RCC 7860 (cell line): ENCODE measurements at places on chromosomes 7 and 10.

GRCh38 chr7:7944619-7945282 is 23.8 kb upstream of the GLCCI1 start:
- DNase-seq = no peak

DNA sequence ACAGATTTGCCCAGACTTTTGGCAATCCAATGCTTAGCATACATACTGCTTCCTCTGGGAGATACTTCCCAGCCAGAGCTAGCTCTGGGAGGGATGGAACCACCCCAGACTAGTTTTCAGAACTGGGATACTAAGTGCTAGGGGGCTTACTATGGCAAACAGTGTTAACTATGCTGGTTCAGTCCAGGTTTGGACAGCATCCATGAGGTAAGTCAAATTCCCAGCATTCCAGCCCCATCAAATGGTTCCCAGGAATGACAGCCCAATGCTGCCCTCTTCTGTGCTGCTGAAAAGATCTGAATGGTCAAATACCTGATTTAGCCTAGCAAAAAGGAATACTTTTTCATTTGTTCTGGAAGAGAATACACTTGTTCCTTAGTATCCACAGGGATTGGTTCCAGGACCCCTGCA is 141.7 kb upstream of the CCDC6 start:
- no peak for DNase-seq

DNA sequence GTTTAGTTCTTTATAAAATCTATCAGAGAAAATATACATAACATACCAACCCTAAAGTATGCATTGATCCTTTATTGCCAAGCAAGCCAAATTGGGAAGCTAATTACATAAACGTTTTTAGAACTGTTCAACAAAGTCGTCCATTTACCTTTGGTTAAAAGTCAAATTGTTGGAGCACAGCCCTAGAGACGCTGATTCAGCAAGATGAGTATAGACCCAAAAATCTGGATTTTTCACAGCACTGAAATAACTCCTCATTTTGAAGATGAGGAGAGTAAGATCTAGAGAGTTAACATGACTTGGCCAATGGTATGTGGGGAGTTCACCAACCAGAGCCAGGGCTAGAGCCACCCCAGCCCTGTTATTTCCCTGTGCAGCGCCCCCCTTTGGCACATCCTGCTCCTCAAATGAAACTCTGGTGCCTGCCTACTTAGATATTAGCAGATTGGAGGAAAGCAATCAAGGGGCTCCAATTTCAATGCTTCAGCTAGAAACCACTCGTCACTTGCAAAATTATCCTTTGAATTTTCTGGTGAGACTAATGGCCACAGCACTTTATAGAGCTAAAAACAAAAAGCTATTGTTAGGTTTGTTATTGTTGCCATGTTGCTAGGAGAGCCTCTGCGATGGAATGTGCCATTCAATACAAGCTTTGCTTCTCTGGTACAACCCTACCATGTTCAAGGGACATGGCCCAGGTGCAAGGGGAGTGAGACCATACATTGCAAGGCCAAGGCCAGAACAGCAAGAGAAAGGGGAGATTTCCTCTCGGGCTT is 132.6 kb upstream of the ZEB1 start:
- no peak for DNase-seq

- no peak for DNase-seq
Measured at GRCh38 chr7:157409149-157409752, 72.4 kb downstream of the DNAJB6 start.

DNA sequence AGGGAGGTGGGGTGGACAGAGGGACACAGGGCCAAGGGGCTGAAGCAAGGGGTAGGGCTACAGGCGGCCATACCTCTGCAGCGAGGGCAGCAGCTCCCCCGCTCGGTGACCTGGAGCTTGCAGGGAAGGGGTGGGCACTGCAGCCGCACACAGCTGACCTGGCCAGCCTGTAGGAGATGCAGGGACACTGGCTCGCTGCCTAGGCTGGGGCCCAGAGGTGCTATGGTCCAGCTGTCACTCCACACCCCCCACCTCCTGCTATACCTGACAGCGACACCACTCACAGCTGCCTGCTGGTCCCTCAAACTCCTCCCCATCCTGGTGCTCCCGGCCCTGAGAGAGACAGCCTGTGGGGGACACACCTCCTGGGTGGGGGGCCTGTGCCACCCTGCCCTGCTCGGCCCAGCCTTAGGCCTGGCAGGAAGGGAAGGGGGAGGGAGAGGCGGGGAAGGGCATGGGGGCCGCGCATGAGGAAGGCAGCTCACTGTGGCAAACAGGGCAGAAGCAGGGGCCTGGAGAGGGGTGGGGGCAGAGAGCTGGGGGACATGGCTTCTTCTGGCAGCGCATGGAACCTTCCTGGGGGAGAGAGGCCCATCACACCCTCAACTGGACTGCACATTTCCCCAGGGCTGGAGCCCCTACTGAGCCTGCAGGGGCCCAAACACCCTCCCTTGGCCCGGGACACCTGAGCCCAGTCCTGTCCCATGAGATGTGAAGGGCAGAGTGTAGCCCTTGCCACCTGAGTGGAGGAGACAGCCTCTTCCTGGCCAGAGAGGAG is 23.9 kb downstream of the ATP6V1F start:
- no peak for DNase-seq

DNA sequence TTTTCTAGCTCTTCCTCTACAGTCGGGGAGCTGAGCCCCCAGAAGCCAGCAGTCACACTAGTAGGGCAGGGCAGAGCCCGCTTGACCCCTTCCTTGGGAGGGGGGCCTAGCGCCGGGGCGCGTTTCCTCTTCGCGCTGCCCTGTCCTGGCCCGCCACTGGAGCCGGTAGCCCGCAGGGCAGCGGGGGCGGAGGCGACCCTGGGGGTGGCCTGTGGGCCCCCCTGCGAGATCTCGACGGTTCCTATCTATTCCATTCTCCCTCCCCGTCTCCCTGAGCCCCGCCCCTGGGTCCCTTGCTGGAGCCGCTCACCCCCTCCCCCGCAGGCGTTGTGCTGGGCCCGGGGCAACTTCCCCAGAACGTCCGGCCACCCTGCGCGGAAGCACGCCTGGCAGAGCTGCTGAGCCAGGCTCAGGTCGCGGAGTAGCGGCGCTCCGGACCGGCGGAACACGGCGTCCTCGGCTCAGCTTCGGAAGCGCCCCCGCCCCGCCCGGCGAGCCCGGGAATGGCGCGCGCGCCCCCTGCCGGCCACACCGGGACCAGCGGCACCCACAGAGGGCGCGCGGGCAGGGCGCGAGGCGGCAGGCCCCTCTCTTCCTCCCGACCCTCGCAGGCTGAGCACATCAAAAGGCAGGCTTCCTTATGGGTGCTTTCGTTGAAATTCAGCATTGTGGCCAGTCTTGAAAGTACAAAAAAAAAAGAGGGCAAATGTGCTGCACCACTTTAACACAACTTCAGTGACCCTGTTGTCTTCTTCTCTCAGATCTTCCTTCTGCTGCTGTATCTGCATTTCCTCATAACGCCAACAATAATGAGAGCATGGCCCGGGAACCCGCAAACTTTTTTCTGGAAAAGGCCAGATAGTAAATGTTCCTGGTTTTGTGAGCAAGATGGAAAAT is 327.6 kb downstream of the TNS3 start:
- DNase-seq = peak; percentile 75

DNA sequence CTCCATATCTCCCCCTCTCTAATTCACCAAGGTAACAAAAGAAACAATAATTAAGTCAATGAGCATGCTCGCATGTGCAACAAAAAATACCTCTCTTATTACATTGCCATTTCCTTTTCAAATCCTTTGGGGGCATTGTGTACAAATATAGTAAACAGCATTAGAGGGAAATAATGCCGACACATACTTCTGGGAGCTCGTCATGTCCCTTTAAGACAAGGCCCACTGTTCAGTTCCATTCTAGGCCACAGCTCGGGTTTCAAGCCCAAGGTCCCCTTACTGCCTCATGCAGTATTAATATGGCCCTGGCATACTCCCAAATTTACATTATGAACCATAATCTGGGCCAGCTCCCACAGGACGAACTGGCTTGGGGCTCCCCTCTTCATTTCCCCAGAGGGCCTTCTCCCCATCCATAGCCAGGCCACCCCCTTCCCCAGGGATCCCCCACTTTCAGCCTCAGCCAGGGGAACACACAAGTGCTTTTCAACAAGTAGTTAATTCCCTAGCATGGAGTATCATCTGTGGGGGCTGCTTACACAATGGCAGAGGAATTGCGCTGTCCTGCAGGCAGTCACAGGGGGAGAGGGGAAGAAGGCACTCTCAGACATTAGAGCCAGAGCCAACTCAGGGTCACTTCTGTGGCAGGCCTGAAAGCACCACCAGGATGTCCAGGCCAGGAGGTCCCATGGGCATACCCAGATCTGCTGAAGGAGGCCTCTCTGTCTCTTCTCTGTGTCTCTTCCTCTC is 110.6 kb downstream of the KCNMA1 start:
- no peak for DNase-seq

- no peak for DNase-seq
Measured at GRCh38 chr10:102923601-102924000, 5.5 kb downstream of the CNNM2 start.

- no peak for DNase-seq
Measured at GRCh38 chr7:21944616-21945453, 864 bp downstream of the CDCA7L start.

- DNase-seq = peak; percentile 29
Measured at GRCh38 chr10:30219971-30220751, 128.9 kb downstream of the MTPAP start.

- DNase-seq = no peak
Measured at GRCh38 chr10:30704026-30704600, 74.6 kb upstream of the LYZL2 start.

DNA sequence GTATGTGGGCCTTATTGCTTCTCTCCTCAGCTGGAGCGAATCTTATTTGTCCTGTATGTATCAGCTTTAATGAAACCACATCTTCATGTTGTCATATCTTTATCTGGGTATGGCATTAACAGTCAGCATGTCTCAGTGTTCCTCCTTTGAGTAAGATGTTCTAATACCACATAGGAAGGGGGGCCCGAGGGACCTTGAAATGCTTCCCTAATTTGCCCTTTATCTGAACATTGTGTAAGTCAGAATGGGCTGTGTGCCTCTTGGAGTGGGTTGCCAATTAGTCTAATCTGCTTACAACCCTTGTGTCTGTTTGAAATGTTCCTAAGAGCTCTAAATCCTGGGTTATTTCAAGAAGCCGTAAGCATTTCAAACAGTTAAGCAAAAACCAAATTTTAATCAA is 623.8 kb downstream of the SUGCT start:
- no peak for DNase-seq

DNA sequence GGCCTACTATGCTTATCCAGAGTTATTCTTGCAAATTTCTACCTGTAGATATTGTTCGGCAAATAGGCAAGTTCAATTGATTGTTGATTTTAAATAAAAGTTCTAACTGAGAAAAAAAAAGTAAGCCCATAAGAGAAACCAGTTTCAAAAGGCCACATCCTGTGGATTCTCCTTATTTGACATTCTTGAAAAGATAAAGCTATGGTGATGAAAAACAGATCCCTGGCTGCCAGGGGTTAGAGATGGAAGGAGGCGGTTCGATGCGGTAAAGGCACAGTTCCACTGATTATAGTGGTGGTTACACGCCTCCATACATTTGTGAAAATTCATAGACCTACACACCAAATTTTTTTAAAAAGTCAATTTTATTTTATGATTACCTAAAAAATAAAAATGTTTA is 347.8 kb downstream of the KCNMA1 start:
- no peak for DNase-seq

DNA sequence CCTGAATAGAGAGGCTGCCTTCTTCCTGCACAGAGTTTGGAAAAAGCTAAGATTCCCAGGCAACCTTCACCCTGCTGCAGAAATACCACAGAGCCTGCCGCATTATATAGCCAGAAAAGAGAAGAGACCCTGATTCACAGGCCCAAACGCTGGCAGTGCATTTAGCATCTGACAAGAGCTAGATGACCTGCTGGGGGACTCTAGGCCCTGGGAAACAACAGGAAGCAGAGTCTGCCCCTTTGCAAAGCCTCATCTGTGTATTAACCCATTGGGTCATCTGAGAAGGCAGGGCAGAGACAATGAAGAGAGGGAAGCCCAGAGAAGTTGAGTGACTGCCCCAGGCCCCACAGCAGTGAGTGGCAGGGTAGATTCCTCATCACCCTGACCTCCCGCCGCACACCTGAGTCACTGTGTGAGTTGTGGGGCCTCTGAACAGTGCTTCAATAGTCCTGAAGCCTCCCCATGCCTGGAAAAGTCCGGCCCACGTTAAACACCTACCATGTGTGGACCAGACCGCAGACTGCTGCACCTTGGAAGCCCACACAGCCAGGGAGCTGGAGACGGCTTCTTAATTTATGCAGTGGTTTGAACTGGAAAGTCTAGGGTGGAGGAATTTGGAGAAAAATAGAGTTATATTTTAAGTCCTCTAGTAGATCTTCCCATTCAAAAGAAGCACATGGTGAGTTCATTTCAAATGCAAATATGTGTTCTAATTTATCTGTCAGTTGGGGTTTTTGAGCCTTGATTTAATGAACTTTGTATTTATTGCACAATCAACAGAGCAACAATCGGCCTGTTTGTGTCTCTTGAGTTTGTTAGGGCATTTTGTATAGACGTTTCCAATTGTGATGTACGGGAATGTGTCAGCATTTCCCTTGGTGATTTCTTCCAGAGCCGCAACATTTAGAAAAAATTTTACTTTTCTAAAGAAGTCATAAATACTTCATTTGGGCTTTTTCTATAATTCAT is 80.4 kb upstream of the GPR26 start:
- no peak for DNase-seq

DNA sequence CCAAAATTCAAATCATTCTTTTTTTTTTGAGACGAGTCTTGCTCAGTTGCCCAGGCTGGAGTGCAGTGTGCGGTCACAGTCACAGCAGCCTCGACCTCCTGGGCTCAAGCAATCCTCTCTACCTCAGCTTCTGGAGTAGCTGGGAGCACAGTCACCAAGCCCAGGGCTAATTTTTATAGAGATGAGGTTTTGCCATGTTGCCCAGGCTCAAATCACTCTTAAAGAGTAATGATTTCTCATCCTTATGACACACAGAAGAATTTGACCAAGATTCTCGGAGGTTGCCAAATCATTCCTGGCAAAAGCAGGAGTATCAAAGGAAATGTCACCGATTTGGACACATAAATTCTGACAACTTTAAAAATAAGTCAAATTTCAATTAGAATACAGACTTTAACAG is 39.1 kb downstream of the SIRT1 start:
- DNase-seq = peak; percentile 23

DNA sequence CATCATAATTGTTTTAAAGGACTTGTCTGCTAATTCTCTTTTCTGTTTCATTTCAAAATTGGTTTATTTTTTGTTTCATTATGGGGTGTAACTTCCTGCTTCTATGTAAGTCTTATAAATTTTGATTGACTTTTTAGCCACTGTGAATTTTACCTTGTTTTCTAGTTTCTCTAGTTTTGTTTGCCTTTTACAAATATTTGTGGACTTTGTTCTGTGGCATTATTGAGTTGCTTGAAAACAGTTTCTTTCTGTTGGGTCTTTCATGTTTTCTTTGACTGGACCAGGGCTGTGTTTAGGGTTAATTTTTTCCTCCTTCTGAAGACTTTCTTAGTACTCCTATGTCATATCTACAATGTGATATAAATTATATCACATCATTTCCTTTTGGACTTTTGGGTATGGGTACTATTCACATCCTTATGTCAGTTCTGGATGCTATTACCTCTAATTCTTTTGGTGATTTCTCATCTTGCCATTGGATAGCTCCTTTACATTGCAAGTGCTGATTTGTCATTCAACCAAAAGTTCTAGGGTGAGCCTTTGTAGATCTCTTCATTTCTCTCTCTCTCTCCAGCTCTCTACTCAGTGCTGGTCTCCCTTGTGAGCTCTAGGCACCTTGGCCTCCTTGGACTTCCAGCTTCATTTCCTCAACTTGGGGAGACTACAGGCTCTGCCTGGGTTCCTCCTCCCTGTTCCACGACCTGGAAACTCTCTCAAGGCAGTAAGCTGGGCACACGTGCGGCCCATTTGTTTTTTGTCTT is 36.9 kb downstream of the MLLT10 start:
- DNase-seq = no peak
